Esophagus squamous epithelium (tissue), 5 donors: ENCODE measurements at places on chromosomes 2 and 18. TPM values are rescaled to one million over a fixed set of nuclear protein-coding genes. Genes with fewer than 3 reads are reported as not detected.

The GPR35 gene
- 1.1 TPM for total RNA-seq

The SH2D6 gene
- total RNA-seq, result 0.50 TPM

The LHCGR gene
- not detected for total RNA-seq

The DPP10 gene
- total RNA-seq, result not detected

The TLK1 gene
- 16.5 TPM for total RNA-seq

The INPP5D gene
- 2.2 TPM for total RNA-seq

The G6PC2 gene
- not detected for total RNA-seq

The MRO gene
- 0.13 TPM for total RNA-seq

The SPDYA gene
- total RNA-seq, result not detected

The SH3RF3 gene
- total RNA-seq, result 2.4 TPM

The FRZB gene
- 0.53 TPM for total RNA-seq

The ASPRV1 gene
- 1.5 TPM for total RNA-seq

The SERPINB11 gene
- total RNA-seq, result 2.1 TPM

The CROCC2 gene
- not detected for total RNA-seq

The PRSS56 gene
- total RNA-seq, result not detected

The SLC9A2 gene
- not detected for total RNA-seq

The WDR54 gene
- 9.1 TPM for total RNA-seq

The COL5A2 gene
- total RNA-seq, result 11.0 TPM

The DSC3 gene
- total RNA-seq, result 311 TPM

The SPATS2L gene
- total RNA-seq, result 59.3 TPM

The PSMG2 gene
- 89.9 TPM for total RNA-seq

The MC5R gene
- total RNA-seq, result 0.57 TPM

The INO80B gene
- 41.9 TPM for total RNA-seq

The ABCA12 gene
- total RNA-seq, result 4.8 TPM

The ANO7 gene
- 0.59 TPM for total RNA-seq

The SPOPL gene
- 8.4 TPM for total RNA-seq

The ADD2 gene
- total RNA-seq, result 0.42 TPM

The PLB1 gene
- 2.1 TPM for total RNA-seq

The IL1F10 gene
- not detected for total RNA-seq
